ENCODE measurements at places on chromosomes 4 and X. TPM values are rescaled to one million over a fixed set of nuclear protein-coding genes. Genes with fewer than 3 reads are reported as not detected.

GRCh38 chr4:21327976-21328700 lies 620.4 kb downstream of the KCNIP4 start:
- DNase-seq: peak; percentile 12

- DNase-seq: peak; percentile 45
Observed at GRCh38 chr4:89598602-89599001, 238.4 kb downstream of the SNCA start.

GRCh38 chrX:13569479-13570260 lies at the start of gene EGFL6:
Gene EGFL6 (plus strand): TSS chrX:13569601. CDS start chrX:13569862, 261 bp downstream.
- DNase-seq: no peak

DNA sequence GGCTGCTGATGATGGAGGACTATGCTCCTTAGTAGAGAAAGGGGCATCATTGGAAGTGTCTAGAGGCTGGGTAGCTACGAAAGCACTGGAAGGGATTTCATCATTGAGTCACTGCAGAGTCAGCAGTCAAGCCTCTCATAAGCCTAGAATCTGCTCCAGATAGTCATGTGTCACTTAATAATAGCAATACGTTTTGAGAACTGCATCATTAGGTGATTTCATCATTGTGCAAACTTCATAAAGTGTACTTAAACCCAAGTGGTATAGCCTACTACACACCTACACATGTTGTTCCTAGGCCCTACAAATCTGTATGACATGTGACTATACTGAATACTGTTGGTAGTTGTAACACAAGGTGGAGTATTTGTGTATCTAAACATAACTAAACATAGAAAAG lies 165.6 kb downstream of the PTTG2 start:
- peak; percentile 96 for DNase-seq

DNA sequence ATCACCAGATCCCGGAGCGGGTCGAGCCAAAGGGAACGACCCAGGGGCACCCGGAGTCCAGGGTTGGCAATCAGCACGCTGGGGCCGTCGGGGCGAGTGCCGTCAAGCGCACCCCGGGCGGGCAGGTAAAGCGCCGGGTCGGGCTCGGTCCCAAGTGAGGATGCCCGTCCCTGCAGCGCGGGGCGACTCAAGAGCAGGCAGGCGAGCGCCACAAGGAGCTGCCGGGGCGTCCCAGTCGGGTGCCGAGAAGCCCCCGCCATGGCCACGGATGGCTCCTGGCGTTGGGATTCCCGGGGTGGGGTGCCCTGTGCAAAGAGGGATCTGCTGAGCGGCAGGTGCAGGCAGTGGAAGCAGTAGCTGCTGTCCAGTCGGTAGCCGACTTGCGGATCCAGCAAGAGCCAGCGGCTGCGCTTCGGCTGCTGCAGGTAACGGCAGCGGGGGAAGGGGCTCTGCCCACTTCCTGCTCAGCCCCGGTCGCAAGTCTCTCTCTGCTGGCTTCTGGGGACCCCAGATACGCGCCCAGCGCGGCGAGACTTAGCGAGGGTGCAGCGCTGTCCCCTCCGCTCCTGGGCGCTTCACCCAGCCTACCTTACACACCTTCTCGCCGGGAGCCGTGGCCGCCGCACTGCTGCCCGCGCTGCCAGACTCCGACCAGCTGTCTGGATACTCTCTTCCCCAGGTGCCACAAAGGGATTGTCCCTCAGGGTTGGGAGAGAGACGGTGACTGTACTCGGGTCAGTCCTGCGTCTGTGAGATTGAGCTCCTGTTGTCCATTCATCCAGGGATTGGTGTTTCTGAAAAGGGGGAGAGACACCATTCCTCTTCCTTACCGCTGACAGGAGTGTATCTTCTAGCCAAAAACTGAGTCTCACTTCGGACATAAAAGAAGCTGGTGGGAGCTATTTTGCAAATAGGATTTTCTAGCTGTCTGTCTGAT lies at the start of gene FREM3:
Gene FREM3, minus strand, starts transcription at position 260 of the 937 bp plus-strand sequence. Its CDS starts 0 bp downstream, at position 260.
- no peak for DNase-seq

DNA sequence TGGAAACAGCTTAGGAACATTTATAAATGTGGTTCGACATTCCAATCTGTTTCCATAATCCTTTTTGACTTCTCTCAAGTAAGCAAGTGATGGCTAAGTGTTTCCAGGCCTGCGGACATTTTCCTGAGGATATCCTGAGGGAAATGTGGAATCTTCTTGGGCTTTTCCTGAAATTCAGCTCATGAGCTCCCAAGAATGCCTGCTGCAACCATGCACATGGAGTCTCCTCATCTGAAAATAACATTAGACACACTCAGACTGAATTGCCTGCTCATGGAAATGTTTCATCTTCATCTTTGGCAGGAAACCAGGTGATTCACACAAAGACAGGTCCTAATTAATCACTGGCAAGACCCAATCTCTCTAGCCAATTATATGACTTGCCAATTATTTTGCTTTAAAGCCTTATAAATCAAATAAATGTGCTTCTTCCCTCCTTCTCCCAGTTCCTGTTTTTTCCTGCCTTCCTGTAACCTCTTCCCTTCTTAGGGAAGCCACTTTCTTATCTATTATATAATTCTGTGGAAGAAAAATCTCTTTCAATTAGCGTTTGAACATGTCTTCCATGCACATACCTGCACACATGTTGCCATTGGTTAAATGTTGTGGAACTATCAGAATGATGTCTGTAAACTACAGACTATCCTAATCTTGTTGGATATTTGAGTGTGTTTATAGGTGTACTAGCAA lies 104.6 kb upstream of the MXRA5 start:
- DNase-seq: peak; percentile 40

GRCh38 chrX:132810964-132811712 lies 147.3 kb downstream of the HS6ST2 start:
- peak; percentile 87 for DNase-seq

DNA sequence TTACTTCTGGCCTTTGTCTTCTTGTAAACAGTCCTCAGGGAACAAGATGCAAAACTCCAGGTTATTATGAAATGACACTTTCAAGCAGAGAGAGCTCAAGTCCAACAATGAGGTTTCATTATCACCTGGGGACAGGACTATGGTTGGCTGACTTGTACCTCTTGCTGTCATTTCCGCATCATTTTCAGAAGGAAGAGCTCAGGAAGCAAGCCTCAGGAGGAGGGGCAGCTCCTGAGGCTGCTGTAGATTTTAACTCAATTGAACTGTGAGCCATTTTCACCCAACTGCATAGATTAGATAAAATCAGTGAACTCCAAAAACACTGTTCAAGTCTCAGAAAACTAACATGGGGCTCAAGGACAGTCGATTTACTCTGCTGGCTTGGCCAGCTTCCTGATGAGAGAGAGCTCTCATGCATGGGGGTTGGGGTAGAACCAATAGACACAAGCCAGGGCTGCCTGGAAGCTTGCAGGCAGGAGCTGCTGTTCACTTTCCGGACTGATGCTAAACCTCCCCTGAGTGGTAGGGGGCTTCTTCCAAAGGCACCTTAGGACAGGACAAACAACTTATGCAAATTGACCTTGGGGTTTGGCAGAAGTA lies 23.6 kb downstream of the TMEM255A start:
- DNase-seq: no peak

Gene CCNA2
- total RNA-seq: 1.4 TPM

Gene XAGE2
- total RNA-seq: not detected

Data from bronchial epithelial cell (primary cell).